Renal cortical epithelial cell (primary cell): ENCODE measurements at places on chromosomes 3 and 15. TPM values are rescaled to one million over a fixed set of nuclear protein-coding genes. Genes with fewer than 3 reads are reported as not detected.

The EAF2 gene
- total RNA-seq, result 3.0 and 4.0 TPM in 2 replicates

The EMC7 gene
- total RNA-seq, result 23.8 and 66.6 TPM in 2 replicates

The PPP1R14D gene
- total RNA-seq, result not detected in 2 replicates

The CACNA2D2 gene
- 0.17 and 0.55 TPM in 2 replicates for total RNA-seq

The SPINT1 gene
- total RNA-seq, result 144 and 235 TPM in 2 replicates

The SLC22A14 gene
- total RNA-seq, result 0.45 TPM in 1 of 2 replicates, not detected in the other
